CD4-positive, alpha-beta T cell treated with Interleukin-1 beta for 1 hour (primary cell): ENCODE measurements at places on chromosomes 5 and 9.
A peak's percentile ranks its signal among the peaks of the same experiment; 100 is the strongest.

DNA sequence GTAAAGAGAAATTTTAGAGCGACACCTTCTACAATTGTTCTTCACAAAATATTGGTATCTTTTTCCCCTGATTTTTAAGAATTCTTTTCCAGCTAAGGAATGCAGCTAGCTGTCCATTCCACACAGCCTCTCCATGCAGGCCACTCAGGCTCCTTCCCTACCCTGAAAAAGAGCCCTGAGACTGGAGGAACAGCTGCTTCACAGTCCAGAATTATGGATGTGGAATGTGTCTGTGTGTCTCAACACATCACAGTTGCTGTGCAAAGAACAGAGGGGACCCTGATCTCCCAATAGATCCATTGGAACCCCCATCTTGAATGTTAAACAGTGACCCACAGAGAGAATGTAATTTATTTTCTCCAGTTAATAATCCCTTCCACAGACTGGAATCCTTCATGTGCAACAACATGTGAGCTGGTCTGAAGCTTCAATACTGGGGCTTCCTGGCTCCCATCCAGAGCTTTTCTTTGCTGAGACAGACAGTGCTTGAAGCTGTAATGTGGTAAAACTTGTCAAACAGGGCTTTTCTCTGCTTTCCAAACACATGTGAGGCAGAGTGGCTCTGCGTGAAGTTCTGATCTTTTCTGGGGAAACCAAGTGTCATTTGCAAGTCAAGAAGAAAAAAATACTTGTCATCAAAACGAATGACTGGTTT, 53.3 kb upstream of the SMC5 start:
- DNase-seq = no peak

DNA sequence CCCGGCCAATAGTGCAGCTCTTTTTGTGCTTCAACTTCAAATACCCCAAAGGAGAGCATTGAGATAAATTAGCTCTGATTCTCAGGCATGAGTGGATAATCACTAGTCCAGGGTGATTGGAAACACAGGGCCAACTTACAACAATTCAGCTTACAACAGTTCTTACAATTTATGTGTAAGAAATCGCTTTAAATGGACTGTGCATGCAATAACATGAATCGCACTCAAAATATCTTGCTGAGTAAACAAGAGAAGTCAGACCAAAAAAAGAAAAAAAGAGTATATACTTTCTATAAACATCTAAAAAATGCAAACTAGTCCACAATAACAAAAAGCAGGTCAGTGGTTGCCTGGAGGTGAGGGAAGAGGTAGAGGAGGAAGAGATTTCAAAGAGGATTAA, 150.6 kb upstream of the EDIL3 start:
- DNase-seq = no peak

GRCh38 chr9:87216897-87217455, 269.7 kb upstream of the GAS1 start:
- DNase-seq = no peak

DNA sequence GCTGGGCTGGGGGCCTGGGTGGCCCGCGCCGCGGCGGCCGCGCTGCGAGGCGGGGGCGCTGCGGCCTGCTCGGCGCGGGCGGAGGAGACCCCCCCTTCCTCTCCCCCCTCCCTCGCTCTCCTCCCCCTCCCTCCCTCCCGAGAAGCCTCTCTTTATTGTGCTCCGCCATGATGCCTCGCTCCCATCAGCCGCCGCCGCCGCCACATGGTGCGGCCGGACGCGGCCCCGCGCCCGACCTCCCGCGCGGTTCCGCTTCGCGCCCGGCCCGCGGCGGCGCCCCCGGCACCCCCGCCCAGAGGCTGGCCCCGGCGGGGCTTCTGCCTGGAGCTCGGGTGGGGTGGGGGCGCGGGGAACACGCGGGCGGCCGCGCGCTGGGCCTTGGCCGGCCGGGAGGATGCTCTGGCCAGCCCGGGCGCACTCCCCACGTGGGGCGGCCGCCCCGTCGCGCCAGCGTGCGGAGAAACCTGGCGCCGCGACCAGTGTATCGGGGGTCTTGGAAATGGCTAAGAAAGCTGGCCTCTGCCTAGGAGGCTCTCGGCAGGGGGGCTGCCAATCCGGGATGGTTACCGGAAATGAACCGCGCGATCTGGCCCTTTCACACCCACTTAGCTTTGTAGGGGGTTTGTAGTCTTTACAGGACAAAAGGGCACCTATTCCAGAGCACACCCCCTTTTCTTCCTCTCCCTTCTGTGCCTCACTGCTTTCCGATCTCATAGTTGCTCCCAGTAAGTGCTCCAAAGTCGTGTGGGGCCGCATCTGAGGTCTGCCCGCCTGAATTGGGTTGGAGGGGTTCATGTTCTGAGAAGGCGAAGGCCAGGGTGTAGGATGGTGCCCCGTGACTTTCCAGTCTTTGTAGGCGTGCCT, 1.0 kb downstream of the SET start:
- peak; percentile 61 for DNase-seq

GRCh38 chr9:138097501-138097991, 220.0 kb downstream of the CACNA1B start:
- no peak for DNase-seq

GRCh38 chr9:21385131-21385670, at the start of gene IFNA2:
IFNA2 (minus strand) TSS chr9:21385398; CDS start chr9:21385329, 69 bp downstream.
- no peak for DNase-seq

DNA sequence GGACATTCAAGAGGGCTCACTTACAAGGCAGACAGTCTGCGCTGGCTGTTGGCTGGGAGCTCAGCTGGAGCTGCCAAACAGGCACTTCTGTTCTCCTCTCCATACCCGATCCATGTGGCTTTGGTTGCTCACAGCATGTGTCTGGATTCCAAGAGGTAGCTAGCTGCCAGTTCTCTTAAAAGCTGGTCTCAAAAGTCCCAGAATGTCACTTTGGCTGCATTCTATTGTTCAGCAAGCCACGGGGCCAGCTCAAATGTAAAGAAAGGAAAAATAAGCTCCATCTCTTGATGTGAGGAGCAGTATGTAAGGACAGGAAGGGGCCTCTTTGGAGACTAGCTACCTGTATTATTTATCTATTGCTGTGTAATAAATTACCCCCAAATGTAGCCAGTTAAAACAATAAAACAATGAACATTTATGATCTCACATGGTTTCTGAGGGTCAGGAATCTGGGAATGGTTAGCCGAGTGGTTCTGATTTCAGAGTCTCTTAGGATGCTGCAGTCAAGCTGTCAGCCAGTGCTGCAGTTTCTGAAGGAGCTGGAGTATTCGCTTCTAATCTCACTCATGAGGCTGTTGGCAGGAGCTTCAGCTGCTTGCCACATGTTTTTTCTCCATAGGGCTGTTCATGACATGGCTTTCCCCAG, 112.7 kb upstream of the CLINT1 start:
- DNase-seq = no peak

DNA sequence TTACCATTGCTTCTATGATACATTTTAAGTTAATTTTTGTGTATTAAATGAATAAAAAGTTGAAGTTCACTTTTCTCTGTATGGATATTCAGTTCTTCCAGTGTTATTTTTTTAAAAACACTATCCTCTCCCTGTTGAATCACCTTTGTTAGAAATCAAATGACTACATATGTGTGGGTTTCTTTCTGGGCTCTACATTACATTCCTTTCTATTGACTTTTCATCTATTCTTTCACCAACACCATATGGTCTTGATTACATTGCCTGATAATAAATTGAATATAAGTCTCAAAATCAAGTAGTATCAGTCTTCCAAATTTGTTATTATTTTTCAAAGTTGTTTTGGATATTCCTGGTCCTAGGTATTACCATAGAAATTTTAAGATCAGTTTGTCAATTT, 7.3 kb upstream of the RASEF start:
- no peak for DNase-seq

DNA sequence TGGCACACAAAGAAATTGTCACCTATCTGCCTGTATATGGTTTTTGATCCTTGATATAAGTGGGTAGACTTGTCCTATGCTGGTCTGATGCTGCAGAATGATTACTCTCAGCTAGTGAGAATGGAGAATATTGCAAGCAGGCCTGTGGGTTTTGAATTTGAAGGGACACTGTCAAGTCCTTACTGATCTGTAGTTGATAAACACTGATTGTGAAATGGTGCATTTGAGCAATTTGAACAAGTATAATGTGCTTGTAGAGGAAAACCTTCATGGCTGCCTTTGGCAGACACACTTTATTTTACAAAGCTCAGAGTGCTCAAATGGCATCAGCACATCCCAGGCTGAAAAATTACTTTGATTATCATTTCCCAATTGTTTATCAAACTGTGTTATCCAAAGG, 9.3 kb downstream of the ENTREP1 start:
- no peak for DNase-seq

DNA sequence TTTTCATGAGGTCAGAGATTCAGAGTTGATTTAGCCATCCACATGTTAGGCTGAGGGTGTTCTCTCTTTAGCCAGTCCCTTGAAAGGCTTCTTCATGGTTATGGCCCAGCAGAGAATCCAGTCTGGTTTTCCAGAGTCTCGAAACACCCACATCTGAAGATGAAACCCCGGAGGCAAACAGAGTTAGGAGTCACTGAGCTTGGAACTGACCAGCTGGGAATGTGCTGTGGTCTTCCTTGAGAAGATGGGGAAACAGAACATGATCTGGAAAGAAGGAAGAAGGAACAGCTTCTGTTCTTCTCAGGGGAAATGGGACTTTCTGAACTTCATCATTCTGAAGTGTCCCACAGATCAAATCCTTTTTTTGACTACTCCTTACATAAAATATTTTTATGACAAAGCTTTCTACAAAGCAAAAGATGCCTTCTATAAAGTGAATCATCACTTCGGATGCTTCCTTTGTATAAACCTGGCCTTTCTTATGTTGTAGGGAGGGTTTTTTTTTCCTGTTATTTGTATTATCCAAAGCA, 45.4 kb downstream of the ZNF618 start:
- no peak for DNase-seq

DNA sequence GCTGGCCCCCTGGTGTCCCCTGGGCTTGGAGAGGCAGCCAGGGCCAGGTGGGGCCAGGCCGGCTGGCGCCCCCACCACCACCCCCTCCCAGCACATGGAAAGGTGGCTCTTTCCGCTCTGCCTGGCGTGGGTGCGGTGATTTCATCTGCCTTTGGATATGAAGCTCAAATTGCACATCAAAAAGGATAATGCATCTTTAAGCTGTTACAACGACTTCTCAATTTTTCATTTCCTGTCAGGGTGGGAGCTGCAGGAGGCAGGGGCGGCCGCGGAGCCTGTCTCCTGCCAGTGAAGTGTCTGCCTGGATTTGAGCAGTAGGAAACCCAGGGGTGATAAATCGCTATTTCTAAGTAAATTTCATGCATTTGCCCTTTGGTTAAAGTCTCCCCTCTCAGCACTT, 169.2 kb upstream of the MVB12B start:
- no peak for DNase-seq

DNA sequence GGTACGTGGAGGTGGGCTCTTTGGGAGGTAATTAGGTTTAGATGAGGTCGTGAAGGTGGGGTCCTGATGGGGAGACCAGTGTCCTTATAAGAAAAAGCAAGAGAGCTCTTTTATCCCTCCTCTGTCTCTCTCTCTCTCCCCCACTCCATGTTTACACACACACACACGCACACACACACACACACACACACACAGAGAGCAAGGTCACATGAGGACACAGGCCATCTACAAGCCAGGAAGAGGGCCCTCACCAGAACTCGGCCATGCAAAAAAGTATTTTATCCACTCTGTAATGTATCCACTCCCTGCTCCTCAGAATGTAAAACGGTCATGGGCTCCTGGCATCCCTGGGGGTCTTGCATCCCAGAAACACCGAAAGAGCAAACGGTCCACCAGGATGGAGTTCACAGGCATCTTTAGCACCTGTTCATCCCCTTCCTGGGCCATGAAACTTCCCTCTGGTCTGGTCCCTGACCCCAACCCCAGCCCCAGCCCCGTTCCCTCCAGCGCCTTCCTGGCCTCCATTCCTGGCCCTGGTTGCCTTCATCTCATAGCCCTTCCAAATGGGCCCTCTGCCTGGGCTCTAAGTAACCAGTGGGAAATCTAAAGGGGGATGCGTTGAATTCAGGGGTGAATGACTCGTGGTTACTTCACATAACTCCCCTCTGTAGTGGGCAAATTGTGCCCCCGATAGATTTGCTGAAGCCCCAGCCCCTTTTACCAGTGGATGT, 88.8 kb downstream of the NSUN2 start:
- DNase-seq = no peak

DNA sequence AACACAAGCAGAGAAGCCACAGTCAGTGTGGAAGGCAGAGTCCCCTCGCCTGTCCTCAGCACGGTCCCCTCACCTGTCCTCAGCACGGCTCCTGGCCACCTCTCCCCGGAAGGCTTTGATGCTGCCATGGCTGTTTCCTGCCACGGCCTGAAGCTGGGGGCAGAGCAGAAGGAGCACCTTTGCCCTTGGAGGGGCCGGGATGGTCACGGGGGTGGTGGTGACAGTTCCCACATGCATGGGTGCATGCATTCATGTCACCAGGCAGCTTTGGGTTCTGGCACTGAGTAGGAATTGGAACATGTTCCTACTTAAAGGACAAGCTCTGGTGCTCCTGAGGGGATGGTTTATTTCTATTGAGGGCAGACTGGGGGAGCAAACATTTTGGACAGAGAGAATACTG, 57.8 kb upstream of the PHYKPL start:
- DNase-seq = no peak

DNA sequence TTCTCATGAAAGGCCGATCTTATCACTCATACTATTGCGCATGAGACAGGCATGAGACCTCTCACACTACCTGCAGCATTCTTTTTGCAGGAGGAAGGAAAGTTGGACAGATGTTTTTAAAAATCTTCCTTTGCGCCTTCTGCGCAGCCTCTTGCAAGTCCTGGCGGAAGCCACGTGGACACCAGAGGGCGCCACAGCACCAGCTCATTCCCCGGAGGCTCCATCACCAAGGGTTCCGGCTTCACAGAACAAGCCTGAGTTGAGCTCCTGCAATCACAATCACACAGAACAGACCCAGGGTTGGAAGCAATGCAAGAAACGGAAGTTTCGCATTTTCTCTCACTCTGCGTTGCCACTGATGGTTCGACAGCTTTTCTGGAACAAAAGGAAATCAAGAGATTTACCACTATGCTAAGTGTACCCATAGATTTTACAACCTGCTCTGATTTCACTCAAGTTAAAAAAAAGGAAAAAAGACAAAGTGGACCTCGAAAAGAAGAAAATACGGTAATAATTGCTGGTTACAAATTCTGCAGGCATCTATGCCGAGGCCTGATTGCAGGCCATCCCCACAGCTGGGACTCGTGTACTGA, 304.7 kb upstream of the MSX2 start:
- DNase-seq = peak; percentile 63

GRCh38 chr9:125969462-125969861, 222.3 kb downstream of the PBX3 start:
- DNase-seq = no peak

- DNase-seq = no peak
Measured at GRCh38 chr9:81759680-81760215, 70.4 kb upstream of the TLE1 start.
